Kidney (tissue), 22 donors: ENCODE measurements at places on chromosomes 1 and 21. TPM values are rescaled to one million over a fixed set of nuclear protein-coding genes. Genes with fewer than 3 reads are reported as not detected.

OR2L5 gene
- total RNA-seq = not detected

RNU1-1 gene
- 8,605 TPM for total RNA-seq

TAS1R1 gene
- not detected for total RNA-seq

VTCN1 gene
- total RNA-seq = 32.6 TPM

C8B gene
- total RNA-seq = not detected

CDKN2C gene
- total RNA-seq = 12.5 TPM

SLC35D1 gene
- total RNA-seq = 11.8 TPM

FPGT gene
- 23.0 TPM for total RNA-seq

ZNF648 gene
- not detected for total RNA-seq

SERPINC1 gene
- 0.41 TPM for total RNA-seq

NBPF4 gene
- total RNA-seq = not detected

MAP1LC3C gene
- 5.1 TPM for total RNA-seq

LYPLAL1 gene
- total RNA-seq = 50.9 TPM

MANEAL gene
- total RNA-seq = 4.7 TPM

CFHR1 gene
- 22.0 TPM for total RNA-seq

KRTAP13-2 gene
- total RNA-seq = not detected

AUNIP gene
- total RNA-seq = 0.38 TPM

FLG2 gene
- total RNA-seq = not detected

NID1 gene
- total RNA-seq = 70.1 TPM

LCE1D gene
- total RNA-seq = not detected

RHBG gene
- total RNA-seq = 4.2 TPM

LIPI gene
- total RNA-seq = not detected

S100A16 gene
- 119 TPM for total RNA-seq

ANKRD65 gene
- 5.2 TPM for total RNA-seq

TFF2 gene
- total RNA-seq = not detected

ACBD6 gene
- total RNA-seq = 36.4 TPM

KRTAP12-2 gene
- total RNA-seq = not detected

CDK18 gene
- 25.7 TPM for total RNA-seq

CNIH3 gene
- 4.3 TPM for total RNA-seq

SEMA4A gene
- total RNA-seq = 45.9 TPM

CRYAA gene
- not detected for total RNA-seq

MIXL1 gene
- 0.16 TPM for total RNA-seq

ARHGAP29 gene
- total RNA-seq = 145 TPM

DYNLT5 gene
- total RNA-seq = 1.4 TPM

TSACC gene
- total RNA-seq = not detected

CNN3 gene
- 291 TPM for total RNA-seq

TRIM67 gene
- total RNA-seq = not detected

UMODL1 gene
- not detected for total RNA-seq

KRTAP7-1 gene
- not detected for total RNA-seq

SLC25A34 gene
- total RNA-seq = 1.5 TPM

GJB4 gene
- total RNA-seq = 0.50 TPM

PLCH2 gene
- total RNA-seq = 8.7 TPM

FMO1 gene
- total RNA-seq = 16.5 TPM

IRF6 gene
- total RNA-seq = 37.1 TPM

PARS2 gene
- 7.1 TPM for total RNA-seq
